ENCODE measurements at places on chromosomes 16 and 17. TPM values are rescaled to one million over a fixed set of nuclear protein-coding genes. Genes with fewer than 3 reads are reported as not detected.

KIF2B gene
- total RNA-seq, result not detected

HOXB4 gene
- 0.55 TPM for total RNA-seq

CHST5 gene
- not detected for total RNA-seq

NOTUM gene
- not detected for total RNA-seq

BRIP1 gene
- total RNA-seq, result 0.09 TPM

DNA sequence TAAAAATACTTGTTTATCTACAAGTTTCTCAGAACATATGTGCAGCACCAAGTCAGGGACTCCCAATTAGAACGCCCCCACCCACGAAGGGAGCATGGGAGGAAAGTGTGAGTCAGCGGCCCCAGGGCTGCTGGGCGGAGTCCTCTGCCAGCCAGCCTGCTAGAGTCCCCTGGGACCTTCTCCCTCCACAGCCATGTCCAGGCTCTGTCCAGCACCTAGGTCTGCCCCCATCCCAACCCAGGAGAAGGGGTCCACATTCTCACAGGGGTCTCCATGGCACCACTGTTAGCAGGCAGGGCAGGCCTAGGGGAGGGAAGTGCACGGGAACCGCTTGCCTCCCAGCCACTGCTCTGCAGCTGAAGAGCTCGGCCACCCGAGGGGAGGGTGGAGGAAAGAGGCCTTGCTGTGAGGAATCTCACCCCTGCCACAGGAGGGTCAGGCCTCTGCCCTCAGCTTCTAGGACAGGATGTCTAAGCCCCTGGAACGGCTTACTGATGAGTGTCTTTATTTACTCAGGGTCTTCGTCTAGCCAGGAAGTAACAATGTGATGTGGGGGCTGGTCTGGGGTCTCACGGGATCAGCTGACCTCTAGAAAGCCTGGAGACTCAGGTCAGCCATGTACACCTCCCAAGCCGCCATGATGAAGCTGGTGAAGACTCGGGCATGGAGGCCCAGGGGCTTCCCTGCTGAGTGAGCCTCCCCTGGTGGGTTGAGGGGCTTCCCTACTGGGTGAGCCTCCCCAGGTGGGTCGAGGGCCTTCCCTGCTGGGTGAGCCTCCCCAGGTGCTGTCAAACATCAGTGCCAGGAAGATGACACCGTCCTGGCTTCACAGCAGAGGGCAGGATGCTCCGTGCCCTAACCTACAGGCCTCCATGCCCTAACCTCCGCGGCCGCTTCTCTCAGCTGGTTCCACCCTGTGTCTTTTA, 190.3 kb downstream of the RBFOX3 start:
- DNase-seq, result no peak

DNA sequence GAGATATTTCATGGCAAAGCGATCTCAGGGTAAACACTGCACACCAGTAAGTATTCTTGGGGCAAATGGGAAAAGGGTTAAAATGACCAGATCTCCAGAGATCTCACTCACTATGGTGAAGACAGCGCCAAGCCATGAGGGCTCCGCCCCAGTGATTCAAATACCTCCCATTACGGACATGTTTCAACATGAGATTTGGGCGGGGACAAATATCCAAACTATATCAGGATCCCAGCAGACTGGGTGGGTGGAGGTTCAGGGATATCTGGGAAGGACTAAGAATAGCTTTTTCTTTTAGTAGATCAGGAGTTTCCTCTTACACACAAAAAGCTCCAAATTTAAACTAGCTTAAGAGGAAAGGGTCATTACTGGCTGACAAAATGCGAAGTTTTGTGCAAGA, 181.7 kb downstream of the WWOX start:
- no peak for DNase-seq

DNA sequence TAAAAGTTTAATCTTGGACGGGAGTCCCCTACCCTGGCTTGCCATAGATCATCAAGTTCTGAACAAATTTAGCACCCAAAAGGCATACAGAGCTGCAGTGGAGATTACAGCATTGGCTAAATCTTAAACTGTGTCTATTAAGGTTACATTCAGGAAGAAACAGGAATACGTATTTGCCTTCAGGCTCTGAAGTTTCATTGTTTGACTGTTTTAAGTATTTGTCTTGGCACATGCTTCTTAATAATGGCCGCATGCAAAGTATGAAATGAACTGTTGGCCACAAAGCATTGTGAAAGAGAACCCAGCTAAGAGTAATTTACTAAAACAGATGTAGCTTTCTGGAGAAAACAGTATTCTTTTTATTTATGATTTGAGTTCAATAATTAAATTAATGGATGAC, 63.9 kb upstream of the CNEP1R1 start:
- DNase-seq, result no peak

DNA sequence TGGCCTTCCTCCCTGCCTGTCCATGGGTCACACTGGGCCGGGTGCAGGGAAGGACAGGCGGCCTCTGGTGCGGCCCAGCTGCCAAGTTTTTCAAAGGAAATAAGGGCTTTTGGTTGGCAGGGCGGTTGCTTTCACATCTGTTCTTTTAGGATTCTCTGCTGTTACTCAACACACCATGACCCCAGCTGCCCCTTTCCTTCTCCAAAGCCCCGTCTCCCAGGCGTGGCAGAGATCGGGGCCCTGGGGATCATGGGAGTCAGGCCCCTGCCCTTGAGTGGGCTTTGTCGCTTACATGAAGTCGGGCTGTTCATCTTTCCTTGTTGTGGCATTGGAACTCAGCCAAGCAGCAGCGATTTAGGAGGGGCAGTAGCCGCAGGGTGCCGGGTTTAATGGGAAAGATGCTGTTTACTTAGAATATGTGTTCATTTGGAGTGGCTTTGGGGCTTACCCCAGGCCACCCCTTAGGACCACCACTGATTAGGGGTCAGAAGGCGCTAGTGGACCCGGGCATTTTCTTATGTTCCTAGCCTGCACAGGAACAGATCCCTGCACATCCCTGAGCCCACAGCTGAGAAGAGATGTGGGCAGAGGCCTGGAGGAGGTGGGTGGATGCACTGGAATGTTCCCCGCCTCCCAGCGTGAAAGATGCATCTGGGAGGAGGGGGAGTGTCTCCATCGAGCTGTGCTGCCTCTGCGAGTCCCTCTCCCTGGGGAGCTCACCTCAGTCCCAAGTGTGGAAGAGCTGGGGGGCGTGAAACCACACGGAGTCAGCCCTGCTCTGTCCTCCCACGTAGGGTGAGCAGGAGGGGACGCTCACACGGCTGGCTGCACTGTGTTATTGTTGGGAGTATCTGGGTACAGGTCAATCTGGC, 6.8 kb upstream of the ADCY7 start:
- peak; percentile 52 for DNase-seq

DNA sequence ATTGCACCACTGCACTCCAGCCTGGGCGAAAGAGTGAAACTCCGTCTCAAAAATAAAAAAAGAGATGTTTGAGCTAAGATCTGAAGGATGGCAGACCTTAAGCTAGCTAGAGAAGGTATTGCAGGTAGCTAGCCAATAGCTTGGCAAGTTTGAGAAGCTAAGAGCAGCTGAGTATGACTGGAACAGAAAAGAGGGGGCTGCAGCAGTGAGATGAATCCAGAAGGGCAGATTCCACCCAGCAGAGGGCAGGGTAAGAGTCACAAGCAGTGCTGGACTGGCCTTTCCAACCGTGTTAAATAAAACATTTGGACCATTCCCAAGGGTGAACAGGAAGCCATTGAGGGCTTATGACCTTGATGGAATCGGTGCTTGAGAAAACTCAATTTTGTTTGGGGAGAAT, 5.7 kb upstream of the PHAF1 start:
- DNase-seq, result no peak

GRCh38 chr17:4220655-4221054, 43.1 kb downstream of the ANKFY1 start:
- peak; percentile 45 for DNase-seq

DNA sequence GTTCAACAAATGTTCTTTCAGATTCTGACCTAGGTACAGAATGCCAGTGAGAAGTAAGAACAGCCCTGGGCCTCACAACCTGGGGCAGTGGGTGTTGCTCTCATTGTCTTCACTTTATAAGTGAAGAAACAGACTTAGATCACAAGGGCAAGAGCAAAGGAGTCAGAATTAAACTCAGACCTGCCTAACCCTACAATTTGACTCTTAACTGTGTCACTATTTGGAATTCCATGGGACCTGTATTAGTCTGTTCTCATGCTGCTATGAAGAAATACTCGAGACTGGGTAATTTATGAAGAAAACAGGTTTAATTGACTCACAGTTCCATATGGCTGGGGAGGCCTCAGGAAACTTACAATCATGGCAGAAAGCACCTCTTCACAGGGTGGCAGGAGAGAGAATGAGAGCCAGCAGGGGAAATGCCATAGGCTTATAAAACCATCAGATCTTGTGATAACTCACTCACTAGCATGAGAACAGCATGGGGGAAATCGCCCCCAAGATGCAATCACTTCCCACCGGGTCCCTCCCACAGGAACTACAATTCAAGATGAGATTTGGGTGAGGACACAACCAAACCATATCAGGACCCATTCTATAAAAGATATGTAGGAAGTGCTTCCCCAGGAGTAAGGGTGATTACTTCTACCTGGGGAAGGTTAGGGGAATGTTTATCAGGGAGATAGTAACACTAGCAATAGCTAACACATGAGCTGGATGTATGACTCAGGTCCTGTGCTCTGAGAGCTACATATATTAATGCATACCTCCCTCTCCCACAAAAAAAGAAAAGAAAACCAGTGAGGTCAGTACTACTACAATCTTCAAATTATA, 270.1 kb downstream of the SOX9 start:
- no peak for DNase-seq

GRCh38 chr17:81491761-81492160, 20.8 kb downstream of the ACTG1 start:
- no peak for DNase-seq

GRCh38 chr17:5508810-5509209, 22.4 kb downstream of the MIS12 start:
- no peak for DNase-seq

DNA sequence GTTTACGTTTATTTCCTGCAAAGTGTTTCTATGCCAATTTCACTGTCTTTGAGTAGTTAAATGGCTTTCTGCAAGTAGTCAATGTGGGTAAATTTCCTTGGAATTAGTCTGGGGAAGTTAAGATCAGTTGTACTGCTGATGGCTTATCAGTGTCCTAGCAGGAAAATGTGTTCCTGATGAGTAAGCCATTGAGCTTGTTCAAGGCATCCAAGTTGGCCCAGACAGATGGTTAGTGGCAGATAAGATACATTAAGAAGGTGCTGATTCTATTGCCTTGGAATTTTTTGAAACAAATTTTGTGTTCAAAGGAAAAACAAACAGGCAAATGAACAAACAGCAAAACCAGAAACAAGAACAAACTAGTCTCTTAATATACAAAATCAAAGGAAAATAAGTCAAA, 258.4 kb downstream of the MAP2K6 start:
- no peak for DNase-seq

- no peak for DNase-seq
These were observed 26.0 kb downstream of the NECAB2 start for GRCh38 chr16:83994087-83994486.

DNA sequence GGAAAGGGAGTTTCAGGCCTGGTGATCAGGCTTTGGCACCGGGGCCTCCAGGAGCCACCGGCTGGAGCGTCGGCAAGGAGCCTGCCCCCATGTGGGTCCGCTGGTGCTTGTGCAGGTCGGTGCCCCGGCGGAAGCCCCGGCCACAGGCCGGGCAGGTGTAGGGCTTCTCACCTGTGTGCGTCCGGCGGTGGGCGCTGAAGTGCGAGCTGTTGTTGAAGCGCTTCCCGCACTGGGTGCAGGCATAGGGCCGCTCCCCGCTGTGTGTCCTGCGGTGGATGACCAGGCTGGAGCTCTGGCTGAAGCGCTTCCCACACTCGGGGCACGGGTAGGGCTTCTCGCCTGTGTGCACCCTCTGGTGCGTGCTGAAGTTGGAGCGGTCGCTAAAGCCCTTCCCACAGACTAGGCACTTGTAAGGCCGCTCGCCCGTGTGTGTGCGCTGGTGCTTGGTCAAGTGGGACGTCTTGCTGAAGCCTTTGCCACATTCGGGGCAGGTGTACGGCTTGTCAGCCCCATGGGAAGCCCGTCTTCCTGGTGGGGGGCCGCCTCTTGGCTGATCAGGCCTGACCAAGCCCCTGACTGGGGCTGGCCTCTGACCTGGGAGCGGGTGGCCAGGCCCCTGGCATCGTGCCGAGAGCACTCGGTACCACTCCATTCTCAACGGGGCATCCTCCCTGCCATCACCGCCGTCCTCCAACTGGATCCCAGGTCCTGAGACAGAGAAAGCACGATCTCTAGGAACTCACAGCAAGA, 14.4 kb downstream of the ZNF500 start:
- DNase-seq, result no peak

DNA sequence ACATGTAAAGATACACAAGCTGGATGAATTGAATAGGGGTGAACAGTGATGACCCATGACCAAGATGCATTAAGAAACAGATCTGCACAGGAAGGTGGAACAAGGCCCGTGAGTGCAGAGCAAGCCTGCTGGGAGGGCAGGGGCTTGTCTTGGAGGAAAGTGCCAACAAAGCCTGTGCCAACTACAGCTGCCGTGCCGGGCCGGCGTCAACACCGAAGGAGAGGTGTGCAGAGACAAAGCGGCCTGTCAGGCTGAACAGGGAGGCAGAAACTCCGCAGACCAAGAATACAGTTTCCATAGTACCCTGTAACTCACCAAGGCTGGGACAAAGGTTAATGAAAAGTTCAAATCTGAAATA, 46.7 kb downstream of the ANKRD11 start:
- DNase-seq, result no peak

DNA sequence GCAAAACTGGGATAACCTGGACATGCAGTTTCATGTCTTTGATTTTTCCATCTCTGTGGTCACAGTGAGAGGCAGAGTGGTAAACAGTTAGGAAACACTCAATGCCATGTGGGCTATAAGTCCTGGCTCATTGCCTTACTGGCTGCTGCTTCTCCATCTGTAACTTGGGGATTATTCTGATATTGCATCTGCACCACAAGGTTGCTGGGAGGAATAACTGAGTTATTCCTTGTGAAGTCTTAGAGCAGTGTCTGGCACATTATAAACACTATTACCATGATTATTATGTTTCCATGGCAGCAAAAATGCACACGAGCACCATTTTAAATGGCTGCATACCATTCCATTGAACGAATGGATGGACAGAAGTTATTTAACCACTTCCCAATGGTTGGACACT, 111.7 kb upstream of the CDH5 start:
- DNase-seq, result no peak

DNA sequence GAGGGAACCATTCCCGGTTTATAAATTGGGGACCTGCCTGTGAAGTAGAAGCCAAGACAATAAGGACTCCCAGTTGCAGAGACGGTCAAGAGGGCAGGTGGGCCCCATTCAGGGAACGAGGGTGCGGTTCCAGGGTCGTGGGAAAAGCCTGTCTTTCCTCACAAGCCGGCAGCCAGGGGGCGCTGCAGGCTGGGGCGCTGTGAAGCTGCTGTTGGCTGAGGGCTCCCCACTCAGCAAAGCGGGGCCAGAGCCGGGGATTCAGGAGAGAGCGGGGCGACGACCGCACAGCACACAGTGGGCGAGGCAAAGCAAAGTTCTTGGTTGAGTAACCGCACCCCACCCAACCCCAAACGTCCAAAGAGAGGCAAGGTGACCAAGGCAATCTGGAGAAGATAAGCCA, 24.9 kb downstream of the CDRT15 start:
- DNase-seq, result no peak
